ENCODE measurements at places on chromosomes 16 and 17. TPM values are rescaled to one million over a fixed set of nuclear protein-coding genes. Genes with fewer than 3 reads are reported as not detected.

The DNAH2 gene
- total RNA-seq = 0.25 TPM

The CSNK1D gene
- total RNA-seq = 56.0 TPM

The CBFA2T3 gene
- not detected for total RNA-seq

The LYRM9 gene
- 3.6 TPM for total RNA-seq

The PRSS8 gene
- not detected for total RNA-seq

The DRC3 gene
- 1.5 TPM for total RNA-seq

The PDK2 gene
- total RNA-seq = 8.0 TPM

The TMEM92 gene
- total RNA-seq = under 0.01 TPM

The ZFPM1 gene
- 1.6 TPM for total RNA-seq

The PTX4 gene
- under 0.01 TPM for total RNA-seq

The JPH3 gene
- total RNA-seq = 0.64 TPM

The NPIPA5 gene
- 0.64 TPM for total RNA-seq

The PIK3R5 gene
- total RNA-seq = not detected

The TBX21 gene
- total RNA-seq = not detected

The WSB1 gene
- total RNA-seq = 821 TPM

The IL21R gene
- total RNA-seq = 0.13 TPM

The ABCC12 gene
- not detected for total RNA-seq

The C16orf96 gene
- not detected for total RNA-seq

The ADAMTS18 gene
- 7.4 TPM for total RNA-seq

The SLC22A31 gene
- total RNA-seq = not detected

The PRR11 gene
- 12.2 TPM for total RNA-seq

The SPNS3 gene
- 0.51 TPM for total RNA-seq

The UMOD gene
- not detected for total RNA-seq

The RRAD gene
- total RNA-seq = 1.0 TPM

The GSG1L gene
- total RNA-seq = 0.63 TPM

The MYL4 gene
- 0.76 TPM for total RNA-seq

The TEX14 gene
- total RNA-seq = under 0.01 TPM

The ITGB4 gene
- 37.6 TPM for total RNA-seq

The ADAM11 gene
- total RNA-seq = 0.38 TPM

The TRPV3 gene
- total RNA-seq = not detected

The HSD3B7 gene
- total RNA-seq = 24.7 TPM

The KRT36 gene
- total RNA-seq = 0.38 TPM

The KRT24 gene
- not detected for total RNA-seq

The CD79B gene
- total RNA-seq = 0.51 TPM

The CCNF gene
- 16.4 TPM for total RNA-seq

The MSLN gene
- total RNA-seq = 0.25 TPM
